ENCODE measurements at places on chromosomes 7 and 10.
A peak's percentile ranks its signal among the peaks of the same experiment; 100 is the strongest.

- DNase-seq = no peak
Observed at GRCh38 chr7:151590071-151590849, 70.6 kb upstream of the RHEB start.

DNA sequence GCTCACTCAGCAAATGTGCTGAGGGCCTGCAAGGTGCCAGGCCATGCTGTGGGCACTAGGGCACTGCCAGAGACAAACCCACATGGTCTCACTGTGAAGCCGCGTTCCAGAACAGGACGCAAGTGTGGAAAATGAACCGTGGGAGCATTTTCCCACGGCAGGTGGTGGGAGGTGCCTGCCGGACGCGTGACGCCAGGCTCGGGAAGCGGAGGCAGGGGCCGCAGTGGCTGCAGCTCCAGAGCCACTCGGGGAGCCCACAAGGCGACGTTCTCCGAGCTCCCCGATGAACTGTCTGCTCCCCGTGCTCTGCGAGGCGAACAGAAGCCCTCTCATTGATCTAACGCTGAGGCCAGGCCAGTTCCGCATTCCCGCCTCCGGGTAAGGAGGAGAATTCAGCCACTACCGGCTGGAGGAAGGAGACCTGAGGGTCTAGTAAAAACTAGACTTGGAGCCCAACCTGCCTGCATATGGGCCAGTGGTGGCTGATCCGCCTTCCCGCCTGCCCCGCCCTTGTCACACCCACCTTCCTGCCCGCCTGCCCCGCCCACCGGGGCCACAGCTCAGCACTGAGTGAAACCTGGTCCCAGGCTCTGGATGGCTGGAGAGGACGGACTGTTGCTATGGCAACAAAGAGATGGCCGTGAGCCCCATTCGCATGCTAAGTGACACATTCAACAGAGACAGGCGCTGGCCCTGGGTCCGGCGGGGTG lies 13.1 kb downstream of the ADGRA1 start:
- no peak for DNase-seq

- peak; percentile 29 for DNase-seq
Observed at GRCh38 chr7:95859429-95859828, 87.1 kb downstream of the DYNC1I1 start.

- no peak for DNase-seq
Observed at GRCh38 chr7:127390186-127390816, 2.2 kb downstream of the ZNF800 start.

DNA sequence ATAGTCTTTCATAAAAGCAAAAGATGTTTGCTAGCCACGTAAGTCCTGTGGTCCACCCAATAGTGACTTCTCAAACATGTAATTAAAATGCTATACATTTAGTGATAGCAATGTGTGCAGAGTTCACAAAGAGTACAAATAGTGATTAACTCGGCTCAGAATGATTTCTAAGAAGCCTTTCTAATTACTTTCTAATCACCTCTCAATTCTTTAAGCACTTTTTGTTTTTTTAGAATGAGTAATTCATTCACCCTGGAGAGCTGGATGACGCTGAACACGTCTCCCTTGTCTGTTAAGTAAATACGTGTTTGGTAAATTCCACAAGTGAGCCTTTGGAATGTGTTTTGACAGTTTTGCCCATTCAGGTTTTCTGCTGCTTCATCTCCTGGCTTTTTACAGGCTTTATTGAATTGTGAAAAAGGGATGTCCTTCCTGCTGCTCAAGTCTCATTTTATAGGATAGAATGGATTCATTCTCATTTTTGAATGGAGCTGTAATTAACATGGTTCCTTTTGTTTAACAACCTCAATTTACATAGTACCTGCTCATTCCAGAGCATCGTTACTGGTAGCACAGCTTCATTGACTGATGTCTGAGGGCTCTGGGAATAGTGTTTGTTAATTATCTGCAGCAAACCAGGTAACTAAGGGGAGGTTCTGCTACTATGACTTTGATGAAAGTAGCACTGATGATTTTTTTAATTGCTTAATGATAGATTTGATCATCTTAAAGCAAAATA lies 212.1 kb downstream of the VTI1A start:
- DNase-seq = no peak

- no peak for DNase-seq
Observed at GRCh38 chr7:97174303-97174702, 56.8 kb downstream of the SDHAF3 start.

GRCh38 chr10:89332123-89332633 lies 4.4 kb downstream of the IFIT3 start:
- DNase-seq = no peak

- DNase-seq = no peak
Observed at GRCh38 chr7:26291699-26292538, at the start of gene SNX10. TSS of gene SNX10 (plus strand) at chr7:26291862. CDS start at chr7:26346443, 54,581 bp downstream.

All from fibroblast of skin of left biceps (primary cell).